Naive thymus-derived CD4-positive, alpha-beta T cell (primary cell): ENCODE measurements at places on chromosomes 2 and 18. TPM values are rescaled to one million over a fixed set of nuclear protein-coding genes. Genes with fewer than 3 reads are reported as not detected.

DNA sequence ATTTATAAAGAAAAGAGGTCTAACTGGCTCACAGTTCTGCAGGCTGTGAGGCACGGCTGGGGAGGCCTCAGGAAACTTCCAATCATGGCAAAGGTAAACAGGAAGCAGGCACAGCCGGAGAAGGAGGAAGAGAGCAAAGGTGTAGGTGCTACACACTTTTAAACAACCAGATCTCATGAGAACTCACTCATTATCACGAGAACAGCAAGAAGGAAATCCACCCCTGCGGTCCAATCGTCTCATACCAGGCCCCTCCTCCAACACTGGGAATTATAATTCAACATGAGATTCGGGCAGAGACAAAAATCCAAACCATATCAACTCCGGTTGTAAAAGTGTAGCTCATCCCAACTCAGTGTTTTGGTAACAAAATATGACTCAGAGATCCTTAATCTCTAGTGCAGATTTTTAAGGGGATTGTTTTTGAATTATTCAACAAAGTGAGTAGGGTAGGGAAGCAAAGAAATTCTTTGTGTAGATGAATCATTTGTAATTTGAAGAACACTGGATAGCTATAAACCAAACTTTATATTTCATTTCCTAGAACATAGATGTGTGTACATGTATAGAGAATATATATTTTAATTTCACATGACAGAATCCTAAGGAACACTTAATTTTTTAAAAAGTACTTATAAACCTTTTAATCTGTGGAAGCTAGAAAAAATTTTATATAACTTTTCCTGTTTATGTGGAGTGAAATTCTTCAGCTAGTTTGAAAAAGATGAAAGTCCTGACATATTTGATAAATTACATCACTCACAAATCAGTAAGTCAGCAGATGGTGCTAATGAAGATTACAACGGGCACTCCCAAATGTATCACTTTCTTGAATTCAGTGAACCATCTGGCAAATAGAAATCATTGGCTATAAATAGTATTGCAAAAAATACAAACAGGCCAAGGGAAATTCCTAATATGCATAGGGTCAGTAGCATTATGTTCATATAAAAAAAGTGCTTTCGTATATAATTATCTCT is 130.1 kb downstream of the OLA1 start:
- H3K4me3 ChIP-seq: no peak overlapping the region
- H3K4me1 ChIP-seq: no peaks in the 10 kb centered on the region
- H3K27me3 ChIP-seq: no peaks in the 10 kb centered on the region
- DNase-seq: no peak
- H3K36me3 ChIP-seq: no peaks in the 10 kb centered on the region
- no peak overlapping the region for H3K27ac ChIP-seq

DNA sequence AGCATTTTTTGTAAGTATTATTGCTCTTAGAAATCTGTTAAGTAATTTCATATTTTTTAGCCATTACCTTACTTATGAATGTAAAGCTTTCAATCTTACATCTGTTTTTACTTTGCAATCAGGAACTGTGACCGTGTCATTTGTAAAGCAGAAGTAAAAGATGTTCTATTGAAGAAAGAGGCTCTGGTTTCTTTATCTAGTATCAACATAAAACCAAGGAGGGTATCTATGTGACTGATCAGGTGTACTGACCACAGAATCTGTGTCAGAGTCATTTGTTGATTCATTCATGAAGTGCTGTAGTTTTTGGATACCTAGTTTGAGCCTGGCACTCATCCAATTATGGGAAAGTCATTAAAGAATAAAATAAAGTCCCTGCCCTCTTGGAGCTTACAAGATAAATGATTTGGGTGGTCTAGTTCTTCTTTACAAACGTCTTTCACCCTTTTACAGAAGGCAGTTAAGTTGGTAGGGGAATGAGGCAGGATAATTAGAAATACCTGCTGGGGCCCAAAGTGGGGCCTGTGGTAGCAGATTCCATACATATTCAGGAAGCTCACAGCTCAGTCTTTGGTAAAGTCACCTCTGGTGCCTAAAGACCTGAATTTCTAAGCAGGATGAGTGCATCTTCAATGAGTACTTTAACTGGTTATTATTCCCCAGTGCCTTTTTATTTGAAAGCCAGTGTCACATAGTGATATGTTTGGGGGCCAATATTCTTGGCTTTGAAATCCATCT is 260.6 kb upstream of the NT5C1B start:
- no peak for DNase-seq
- no peaks in the 10 kb centered on the region for H3K36me3 ChIP-seq
- no peak overlapping the region for H3K4me3 ChIP-seq
- no peaks in the 10 kb centered on the region for H3K27me3 ChIP-seq

- no peak overlapping the region for H3K27ac ChIP-seq
- DNase-seq: no peak
- H3K4me3 ChIP-seq: no peak overlapping the region
- no peaks in the 10 kb centered on the region for H3K4me1 ChIP-seq
These were observed 57.6 kb downstream of the TPGS2 start for GRCh38 chr18:36771245-36771644.

- H3K27ac ChIP-seq: no peak overlapping the region
- H3K27me3 ChIP-seq: no peaks in the 10 kb centered on the region
- H3K4me3 ChIP-seq: no peak overlapping the region
- H3K4me1 ChIP-seq: no peaks in the 10 kb centered on the region
- H3K36me3 ChIP-seq: no peaks in the 10 kb centered on the region
These were observed 254.3 kb downstream of the LRRTM1 start for GRCh38 chr2:80050246-80050645.

- DNase-seq: no peak
- no peak overlapping the region for H3K4me3 ChIP-seq
- H3K4me1 ChIP-seq: peaks cover 3% of the 10 kb centered on the region
- H3K27ac ChIP-seq: no peak overlapping the region
- H3K36me3 ChIP-seq: no peaks in the 10 kb centered on the region
These were observed 87.5 kb upstream of the RNF152 start for GRCh38 chr18:61980355-61980754.

GRCh38 chr2:84286878-84287277 is 172.2 kb downstream of the SUCLG1 start:
- no peak overlapping the region for H3K27ac ChIP-seq
- no peak overlapping the region for H3K4me3 ChIP-seq
- DNase-seq: no peak
- no peaks in the 10 kb centered on the region for H3K4me1 ChIP-seq

DNA sequence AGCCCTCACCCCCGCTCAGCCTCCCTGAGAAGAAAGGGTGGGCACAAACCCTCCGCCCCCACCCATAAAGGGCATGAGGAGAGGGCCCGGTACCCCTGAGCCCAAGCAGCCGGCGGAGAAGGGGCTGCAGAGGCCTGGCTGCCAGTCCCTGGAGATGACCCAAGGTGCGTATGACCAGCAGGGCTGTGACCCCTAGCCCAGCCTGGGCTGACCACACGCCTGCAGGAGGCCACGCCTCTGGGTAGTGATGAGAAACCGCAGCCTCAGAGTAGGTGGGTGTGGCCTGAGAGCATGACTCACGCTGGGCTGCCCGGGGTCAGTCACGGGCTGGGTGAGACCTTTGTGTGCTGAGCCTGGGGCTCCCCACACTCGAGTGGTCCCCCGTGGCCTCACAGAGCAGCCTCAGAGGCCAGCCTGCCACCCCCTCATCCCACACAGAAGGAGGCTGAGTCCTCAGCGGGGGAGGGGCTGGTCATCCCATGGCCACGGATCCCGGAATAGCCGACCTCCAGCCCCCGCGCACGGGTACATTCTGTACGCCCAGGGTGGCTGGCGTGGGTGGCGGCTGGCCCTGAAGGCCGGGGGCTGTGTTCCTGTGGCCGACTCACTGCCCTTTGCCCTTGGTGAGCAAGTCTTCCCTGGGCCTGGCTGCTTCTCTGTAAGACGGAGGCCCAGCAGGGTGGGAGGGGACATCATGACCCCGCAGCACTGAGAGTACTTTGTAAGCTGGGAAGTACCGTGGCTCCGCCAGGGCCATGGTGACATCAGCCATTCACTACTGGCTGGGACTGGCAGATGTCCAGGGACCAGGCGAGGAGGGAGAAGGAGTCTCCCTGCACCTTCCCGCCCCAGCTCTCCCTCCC is 110.8 kb upstream of the OTOS start:
- DNase-seq: no peak
- H3K36me3 ChIP-seq: no peaks in the 10 kb centered on the region
- no peak overlapping the region for H3K27ac ChIP-seq
- H3K27me3 ChIP-seq: no peaks in the 10 kb centered on the region
- no peaks in the 10 kb centered on the region for H3K4me1 ChIP-seq

- no peaks in the 10 kb centered on the region for H3K4me1 ChIP-seq
- DNase-seq: no peak
- H3K36me3 ChIP-seq: no peaks in the 10 kb centered on the region
- H3K27ac ChIP-seq: no peak overlapping the region
- no peak overlapping the region for H3K4me3 ChIP-seq
These were observed 208.2 kb downstream of the SPP2 start for GRCh38 chr2:234258562-234259141.

GRCh38 chr2:113228991-113229716 is 49.6 kb downstream of the PAX8 start:
- no peaks in the 10 kb centered on the region for H3K4me1 ChIP-seq
- no peaks in the 10 kb centered on the region for H3K36me3 ChIP-seq
- DNase-seq: no peak
- no peak overlapping the region for H3K27ac ChIP-seq
- H3K27me3 ChIP-seq: no peaks in the 10 kb centered on the region

DNA sequence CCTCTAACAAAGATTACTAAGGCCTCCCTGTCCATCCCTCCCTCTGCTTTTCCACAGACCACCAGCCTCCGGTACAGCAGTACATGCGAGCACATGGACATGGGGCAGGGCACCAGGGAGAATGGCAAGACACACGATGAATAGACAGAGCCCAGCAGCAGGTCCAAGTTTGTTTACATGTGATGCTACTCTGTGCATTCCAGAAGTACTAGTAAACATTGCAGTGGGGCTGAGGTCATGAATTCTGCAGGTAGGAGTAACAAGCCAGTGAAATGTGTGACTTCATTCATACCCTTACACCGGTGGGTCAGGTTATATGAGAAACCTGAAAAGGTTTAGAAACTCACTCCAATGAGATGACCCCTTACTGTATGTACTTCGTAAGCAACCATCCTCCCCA is 205.7 kb downstream of the BCL11A start:
- no peak for DNase-seq
- no peaks in the 10 kb centered on the region for H3K36me3 ChIP-seq
- H3K4me3 ChIP-seq: no peak overlapping the region
- H3K4me1 ChIP-seq: no peaks in the 10 kb centered on the region

GRCh38 chr2:169765523-169765922 is 31.9 kb downstream of the KLHL23 start:
- H3K27ac ChIP-seq: no peak overlapping the region
- H3K4me1 ChIP-seq: no peaks in the 10 kb centered on the region
- no peak overlapping the region for H3K4me3 ChIP-seq
- H3K36me3 ChIP-seq: no peaks in the 10 kb centered on the region
- H3K27me3 ChIP-seq: peaks cover 13% of the 10 kb centered on the region

DNA sequence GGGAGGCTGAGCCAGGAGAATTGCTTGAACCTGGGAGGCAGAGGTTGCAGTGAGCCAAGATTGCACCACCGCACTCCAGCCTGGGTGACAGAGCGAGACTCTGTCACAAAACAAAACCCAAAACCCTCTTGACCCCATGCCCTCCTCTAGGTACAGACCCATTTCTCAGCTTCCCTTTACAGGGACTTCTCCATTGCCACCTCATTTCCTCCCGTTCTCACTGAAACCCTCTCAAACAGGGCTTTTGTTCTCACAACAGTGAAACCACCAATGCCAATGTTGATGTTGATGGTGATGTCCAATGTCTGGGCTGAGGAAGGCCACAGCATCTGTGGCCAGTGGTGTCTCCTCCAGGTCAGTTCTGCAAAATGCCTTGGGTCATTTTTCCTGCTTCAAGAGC is 69.0 kb upstream of the ZCCHC2 start:
- no peak overlapping the region for H3K4me3 ChIP-seq
- H3K27ac ChIP-seq: no peak overlapping the region
- no peaks in the 10 kb centered on the region for H3K4me1 ChIP-seq
- H3K36me3 ChIP-seq: no peaks in the 10 kb centered on the region
- H3K27me3 ChIP-seq: no peaks in the 10 kb centered on the region

DNA sequence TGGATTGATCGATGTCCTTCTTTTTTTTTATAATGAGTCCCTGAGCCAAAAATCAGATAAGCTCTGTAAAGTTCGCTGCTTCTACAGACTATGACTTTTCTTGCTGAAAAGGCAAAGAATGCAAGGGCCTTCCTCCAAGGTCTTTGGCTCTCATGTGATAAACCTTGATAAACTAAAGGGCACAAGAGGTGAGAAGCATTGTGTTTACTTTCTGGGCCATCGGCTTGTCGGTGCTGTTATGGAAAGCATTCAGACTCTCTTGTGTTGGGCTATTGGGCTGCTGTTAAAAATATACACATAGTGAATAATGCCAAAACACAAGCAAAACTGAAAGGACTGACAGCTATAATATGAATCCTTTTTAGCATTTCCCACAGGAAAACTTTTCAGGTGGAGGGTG is 472.4 kb upstream of the SPHKAP start:
- no peaks in the 10 kb centered on the region for H3K4me1 ChIP-seq
- H3K4me3 ChIP-seq: no peak overlapping the region
- no peak for DNase-seq
- no peaks in the 10 kb centered on the region for H3K36me3 ChIP-seq
- H3K27me3 ChIP-seq: no peaks in the 10 kb centered on the region
- H3K27ac ChIP-seq: no peak overlapping the region

GRCh38 chr2:37181726-37182684 is 6.5 kb downstream of the SULT6B1 start:
- H3K27me3 ChIP-seq: no peaks in the 10 kb centered on the region
- H3K27ac ChIP-seq: no peak overlapping the region
- no peak overlapping the region for H3K4me3 ChIP-seq
- H3K4me1 ChIP-seq: no peaks in the 10 kb centered on the region
- no peak for DNase-seq

GRCh38 chr2:172578054-172578453 is 22.2 kb downstream of the PDK1 start:
- no peak overlapping the region for H3K27ac ChIP-seq
- no peak overlapping the region for H3K4me3 ChIP-seq
- H3K4me1 ChIP-seq: peaks cover 3% of the 10 kb centered on the region
- DNase-seq: no peak

- no peaks in the 10 kb centered on the region for H3K4me1 ChIP-seq
- no peak overlapping the region for H3K4me3 ChIP-seq
- H3K36me3 ChIP-seq: no peaks in the 10 kb centered on the region
- no peak for DNase-seq
- H3K27ac ChIP-seq: no peak overlapping the region
These were observed 77.7 kb downstream of the APOB start for GRCh38 chr2:20966061-20966595.

GRCh38 chr2:48715956-48716355 is 39.6 kb downstream of the LHCGR start:
- no peak overlapping the region for H3K4me3 ChIP-seq
- no peaks in the 10 kb centered on the region for H3K27me3 ChIP-seq
- no peaks in the 10 kb centered on the region for H3K4me1 ChIP-seq
- no peak for DNase-seq

- no peaks in the 10 kb centered on the region for H3K27me3 ChIP-seq
- H3K4me1 ChIP-seq: no peaks in the 10 kb centered on the region
- DNase-seq: no peak
- no peaks in the 10 kb centered on the region for H3K36me3 ChIP-seq
These were observed 81.1 kb downstream of the ASB1 start for GRCh38 chr2:238507836-238508235.

The TCF7L1 gene
- total RNA-seq: not detected

The SCN9A gene
- total RNA-seq: 0.64 TPM

The SNED1 gene
- 56.3 TPM for total RNA-seq

The OTOF gene
- 14.8 and 15.4 TPM in 2 replicates for total RNA-seq

The STARD6 gene
- not detected for total RNA-seq

The ASXL2 gene
- 42.1 and 48.5 TPM in 2 replicates for total RNA-seq
